ENCODE measurements at places on chromosomes 1 and 21. TPM values are rescaled to one million over a fixed set of nuclear protein-coding genes. Genes with fewer than 3 reads are reported as not detected.

Gene OR2L2
- total RNA-seq: not detected

Gene FOXE3
- total RNA-seq: not detected

Gene KCNJ9
- not detected for total RNA-seq

Gene ANXA9
- 1.6 TPM for total RNA-seq

DNA sequence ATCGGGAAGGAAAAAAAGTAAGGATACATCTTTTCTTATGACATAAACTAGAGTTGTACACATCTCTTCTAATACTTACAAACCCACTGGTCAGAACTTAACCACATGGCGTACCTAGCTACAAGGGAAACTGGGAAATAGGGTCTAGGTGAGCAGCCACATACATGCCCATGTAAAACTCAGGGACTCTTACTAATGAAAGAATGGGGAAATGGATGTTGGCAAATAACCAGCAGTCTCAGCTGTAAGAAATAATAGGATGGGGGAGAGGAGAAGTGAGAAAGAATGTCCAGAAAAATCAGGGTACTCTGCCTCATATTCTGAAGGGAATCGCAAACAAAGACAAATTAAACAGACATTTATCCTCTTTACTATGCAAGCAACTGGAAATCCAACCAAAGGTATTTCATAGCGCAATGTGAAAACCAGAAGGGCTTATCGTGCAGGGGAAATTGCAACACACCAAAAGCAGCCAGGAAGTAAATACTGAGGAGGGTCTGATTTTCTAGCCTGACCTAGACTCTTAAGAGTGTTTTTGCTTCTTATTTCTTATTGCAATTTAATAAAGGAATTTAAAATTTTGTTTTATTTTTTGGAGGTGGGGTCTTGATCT, 17.5 kb downstream of the GTF2B start:
- DNase-seq: no peak

DNA sequence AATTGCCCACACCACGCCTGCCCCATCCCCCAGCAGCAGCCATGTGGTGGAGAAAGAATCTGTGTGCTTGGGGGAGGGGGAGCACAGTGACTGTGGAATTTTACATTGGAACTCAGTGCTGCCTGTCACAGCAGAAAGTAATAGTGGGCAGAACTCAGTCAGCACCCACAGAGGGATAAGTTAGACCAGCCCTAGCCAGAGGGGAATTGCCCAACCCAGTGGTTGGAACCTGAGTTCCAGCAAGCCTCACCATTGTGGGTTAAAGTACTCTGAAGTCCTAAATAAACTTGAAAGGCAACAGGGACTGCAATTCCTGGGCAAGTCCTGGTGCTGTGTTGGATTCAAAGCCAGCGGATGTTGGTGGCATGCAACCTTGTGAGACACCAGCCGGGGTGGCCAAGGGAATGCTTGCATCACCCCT, 88.8 kb downstream of the MRPL39 start:
- DNase-seq: no peak

DNA sequence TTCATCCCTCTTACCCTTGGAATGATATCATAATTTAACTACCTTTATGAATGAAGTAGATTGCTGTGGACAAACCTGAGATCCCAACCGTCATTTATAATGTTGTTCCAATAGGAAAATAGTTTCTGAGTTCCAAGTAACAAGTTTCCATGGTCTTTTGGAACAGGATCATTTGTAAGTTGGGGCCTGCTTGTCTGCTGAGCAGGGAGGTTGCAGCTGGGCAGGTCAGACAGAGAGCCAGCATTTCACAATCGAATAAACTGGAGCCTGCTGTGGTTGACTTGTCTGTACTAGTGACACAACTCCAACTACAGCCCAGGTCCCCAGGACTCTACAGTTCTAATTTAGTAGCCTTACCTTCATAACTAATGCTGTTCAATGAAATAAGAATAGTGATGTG, 18.6 kb upstream of the RALGPS2 start:
- DNase-seq: peak; percentile 77

Data from tongue (tissue), 3 donors.